ENCODE measurements at places on chromosomes 2 and 18.

- peak; percentile 48 for DNase-seq
These were observed 6.8 kb upstream of the SNED1 start for GRCh38 chr2:240991378-240992263.

GRCh38 chr18:59551902-59552635 lies 145.2 kb downstream of the CCBE1 start:
- DNase-seq: no peak

DNA sequence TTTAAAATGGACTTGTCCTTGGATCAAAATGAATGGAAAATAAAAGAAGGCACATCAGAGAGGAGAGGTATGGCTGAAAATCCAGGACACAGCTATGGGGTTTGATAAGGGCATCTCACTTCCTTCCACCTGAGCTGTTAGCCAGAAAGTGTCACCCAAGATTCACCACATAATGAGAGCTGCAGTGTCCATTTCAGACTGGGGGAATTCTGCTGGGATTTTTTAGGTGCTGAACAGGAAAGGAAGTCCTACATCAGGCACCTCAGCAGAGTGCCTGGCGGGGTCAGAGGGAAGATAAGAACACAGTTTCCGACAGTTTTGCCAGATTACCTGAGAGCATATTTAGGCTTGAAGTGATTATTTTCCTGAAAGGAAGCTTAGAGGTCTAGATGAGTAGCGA lies 187.6 kb upstream of the HNMT start:
- DNase-seq: no peak

GRCh38 chr2:222730366-222730999 lies 59.0 kb downstream of the MOGAT1 start:
- DNase-seq: no peak

- no peak for DNase-seq
These were observed 18.4 kb upstream of the WIPF1 start for GRCh38 chr2:174615871-174616436.

DNA sequence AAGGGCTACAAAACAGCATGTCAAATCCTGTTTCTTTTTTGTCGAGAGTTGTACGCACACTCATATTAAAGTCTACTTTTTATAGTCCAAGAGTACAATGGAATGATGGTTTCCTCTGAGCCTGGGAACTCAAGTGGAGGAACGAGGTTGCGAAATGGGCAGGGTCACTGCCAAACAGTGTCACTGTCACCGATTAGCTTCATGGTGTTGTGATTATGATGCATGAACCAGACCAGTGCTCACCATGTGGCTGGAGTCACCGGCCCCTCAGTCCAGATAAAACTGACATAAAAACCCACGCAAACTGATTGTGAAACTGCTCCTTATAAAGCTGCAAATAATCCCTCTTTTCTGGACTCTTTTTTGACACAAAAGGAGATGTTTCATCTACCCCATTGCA lies 122.0 kb downstream of the COPS8 start:
- no peak for DNase-seq

DNA sequence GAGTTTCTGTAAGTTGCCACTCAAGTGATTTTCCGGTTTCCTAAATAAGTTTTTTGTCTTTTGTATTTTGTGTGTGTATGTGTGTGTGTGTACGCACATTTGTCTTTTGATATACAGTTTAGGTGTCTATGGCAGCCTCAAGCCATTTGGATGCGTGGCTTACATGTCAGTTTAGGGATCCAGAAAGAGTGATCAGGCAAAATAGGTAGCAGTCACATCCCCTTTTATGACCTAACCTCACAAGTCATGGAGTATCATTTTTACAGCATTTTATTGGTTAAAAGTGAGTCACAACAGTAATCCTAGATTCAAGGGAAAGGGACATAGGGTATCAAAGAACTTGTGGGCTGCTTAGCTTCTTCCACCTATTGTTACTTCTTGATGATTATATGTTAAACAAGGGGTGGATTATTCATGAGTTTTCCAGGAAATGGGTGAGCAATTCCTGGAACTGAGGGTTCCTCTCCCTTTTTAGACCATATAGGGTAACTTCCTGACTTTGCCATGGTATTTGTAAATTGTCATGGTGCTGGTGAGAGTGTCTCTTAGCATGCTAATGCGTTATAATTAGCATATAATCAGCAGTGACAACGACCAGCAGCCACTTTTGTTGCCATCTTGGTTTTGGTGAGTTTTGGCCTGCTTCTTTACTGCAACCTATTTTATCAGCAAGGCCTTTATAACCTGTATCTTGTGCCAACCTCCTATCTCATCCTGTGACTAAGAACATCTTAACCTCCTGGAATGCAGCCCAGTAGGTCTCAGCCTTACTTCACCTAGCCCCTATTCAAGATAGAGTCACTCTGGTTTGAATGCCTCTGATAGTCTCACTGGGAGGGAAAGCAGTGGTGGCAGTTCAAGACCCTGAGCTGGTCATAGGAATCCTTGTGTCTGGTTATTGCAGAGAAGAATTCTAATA lies 8.6 kb upstream of the SOCS6 start:
- DNase-seq: no peak

DNA sequence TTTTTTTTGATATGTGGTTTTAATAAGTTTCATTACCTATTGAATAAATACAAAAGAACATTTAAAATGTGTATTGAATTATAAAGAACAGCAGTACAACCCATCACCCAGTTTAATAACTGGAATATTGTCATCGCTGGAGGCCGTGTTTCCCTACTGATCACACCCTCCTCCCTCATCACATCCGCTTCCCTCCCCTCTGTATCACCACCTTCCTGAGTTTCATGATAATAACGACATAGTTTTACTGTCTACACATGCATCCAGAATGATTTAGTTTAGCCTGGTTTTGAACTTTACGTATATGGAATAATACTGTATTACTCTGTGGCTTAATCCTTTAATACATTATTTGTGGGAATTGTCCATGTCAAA lies 2.1 kb downstream of the SERPINB8 start:
- no peak for DNase-seq

DNA sequence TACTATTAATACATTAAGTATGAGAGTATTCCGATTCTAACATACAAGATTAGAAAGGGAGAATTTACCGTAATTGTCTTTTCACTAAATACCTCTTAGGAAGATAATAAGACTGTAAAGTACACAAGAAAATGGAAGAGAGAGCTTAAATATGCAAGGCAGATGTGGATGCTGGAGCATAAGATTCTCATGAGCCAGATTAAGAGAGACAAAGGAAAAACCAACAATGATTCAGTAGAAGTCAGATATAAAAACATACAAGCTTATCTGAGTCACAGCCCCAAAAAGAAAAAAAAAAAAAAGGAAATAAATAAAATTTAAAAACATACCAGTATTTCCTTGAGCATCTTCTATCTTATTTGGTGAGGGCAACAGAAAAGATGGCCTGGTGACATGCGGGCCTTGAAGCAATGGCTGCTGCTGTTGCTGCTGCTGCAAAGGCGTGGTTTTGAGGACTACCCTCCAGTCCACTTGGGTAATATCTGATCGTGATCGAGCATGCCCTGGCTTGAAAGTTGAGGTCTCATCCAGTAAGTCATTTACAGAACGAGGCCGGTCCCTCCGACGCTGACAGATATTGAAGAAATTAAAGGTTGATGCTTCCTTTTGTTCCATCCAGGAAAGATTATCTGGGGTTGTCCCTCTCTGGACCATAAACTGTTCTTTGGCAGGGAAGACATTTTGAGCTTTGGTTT lies 24.5 kb downstream of the PLEKHM3 start:
- DNase-seq: no peak

- DNase-seq: no peak
These were observed 1324.1 kb upstream of the SLC39A10 start for GRCh38 chr2:194332799-194333490.

DNA sequence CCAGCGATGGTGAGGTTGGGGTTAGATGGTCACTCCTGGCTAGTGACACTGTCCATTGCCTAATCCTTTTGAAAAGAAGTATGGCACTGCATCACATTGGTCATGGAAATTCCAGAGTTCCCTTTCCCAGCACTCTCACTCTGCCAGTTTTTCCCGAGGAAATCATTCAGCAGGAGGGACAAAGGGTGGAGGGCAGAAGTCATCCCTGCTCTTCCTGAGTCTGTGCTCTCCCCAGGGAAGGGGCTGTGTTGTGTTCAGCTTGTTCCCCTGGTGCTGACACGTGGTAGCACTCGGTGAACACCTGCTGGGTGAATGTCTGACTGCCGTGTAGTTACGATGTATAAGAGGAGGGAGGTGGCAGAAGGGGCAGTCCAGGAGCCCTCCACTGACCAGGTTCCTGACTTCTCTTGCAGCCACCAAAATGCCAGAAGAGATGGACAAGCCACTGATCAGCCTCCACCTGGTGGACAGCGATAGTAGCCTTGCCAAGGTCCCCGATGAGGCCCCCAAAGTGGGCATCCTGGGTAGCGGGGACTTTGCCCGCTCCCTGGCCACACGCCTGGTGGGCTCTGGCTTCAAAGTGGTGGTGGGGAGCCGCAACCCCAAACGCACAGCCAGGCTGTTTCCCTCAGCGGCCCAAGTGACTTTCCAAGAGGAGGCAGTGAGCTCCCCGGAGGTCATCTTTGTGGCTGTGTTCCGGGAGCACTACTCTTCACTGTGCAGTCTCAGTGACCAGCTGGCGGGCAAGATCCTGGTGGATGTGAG lies 21.6 kb downstream of the STEAP3 start:
- DNase-seq: no peak

DNA sequence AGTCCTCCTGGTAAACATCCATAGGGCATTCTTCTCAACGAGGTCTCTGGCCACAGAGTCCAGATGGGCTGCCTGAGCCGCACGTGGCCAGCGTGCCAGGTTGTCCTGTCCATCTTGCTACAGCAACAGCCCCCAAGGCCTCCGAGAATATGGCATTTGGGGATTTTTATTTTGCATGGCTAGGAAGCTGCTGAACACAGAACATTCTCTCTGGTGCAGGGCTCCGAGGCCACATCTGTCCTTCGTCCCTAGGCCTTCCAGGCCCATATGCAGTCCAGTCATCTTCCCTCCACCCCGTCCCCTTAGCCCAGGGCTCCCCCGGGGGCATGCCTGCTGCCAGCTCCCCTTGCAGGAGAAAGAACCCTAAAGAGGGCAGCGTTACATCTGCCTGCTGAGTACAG lies 2.3 kb downstream of the HDAC4 start:
- DNase-seq: no peak

- DNase-seq: no peak
These were observed 9.2 kb upstream of the ALPP start for GRCh38 chr2:232369126-232369951.

GRCh38 chr18:23226930-23227725 lies 91.8 kb downstream of the CABLES1 start:
- no peak for DNase-seq

GRCh38 chr2:170012773-170013172 lies 165.2 kb upstream of the MYO3B start:
- no peak for DNase-seq

GRCh38 chr18:42771936-42772335 lies 343.5 kb downstream of the RIT2 start:
- no peak for DNase-seq

DNA sequence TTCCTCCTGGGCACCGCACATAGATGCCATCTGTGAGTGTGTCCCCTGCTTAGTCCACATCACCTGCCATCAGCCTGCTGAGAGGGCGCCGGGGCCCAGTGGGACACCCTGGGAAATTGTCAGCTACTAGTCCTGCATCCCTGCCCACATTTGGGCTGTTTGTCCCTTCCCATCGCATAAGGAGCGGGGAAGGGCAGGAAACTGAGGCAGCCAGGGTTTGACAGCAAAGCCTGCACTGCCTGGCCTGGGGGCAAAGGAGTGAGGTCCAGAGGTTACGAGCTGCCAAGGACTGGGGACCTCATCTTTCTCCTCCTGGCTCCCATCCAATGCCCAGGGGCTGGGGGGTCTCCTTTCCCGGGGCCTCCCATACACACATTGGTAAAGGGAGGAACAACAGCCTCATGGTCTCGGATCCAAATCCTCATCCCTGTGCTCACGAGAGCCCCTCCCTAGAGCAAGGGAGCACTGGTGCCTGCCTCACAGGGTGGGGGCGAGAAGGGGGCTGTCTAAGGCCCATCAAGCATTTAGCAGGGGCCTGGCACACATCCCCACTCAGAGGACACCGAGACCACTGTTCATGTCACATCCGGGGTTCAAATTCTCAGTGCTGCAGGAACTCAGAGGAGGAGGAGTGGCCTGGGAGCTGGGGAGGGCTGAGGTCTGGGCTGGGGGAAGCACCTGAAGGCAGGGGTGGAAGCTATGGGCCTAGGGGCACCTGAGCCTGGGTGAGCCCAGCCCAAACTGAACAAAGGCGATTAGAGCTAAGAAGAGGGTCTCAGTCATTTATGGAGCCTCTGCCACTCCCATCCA lies 113.8 kb downstream of the SMAD7 start:
- DNase-seq: no peak
